Stimulated activated CD4-positive, alpha-beta T cell treated with anti-CD3 and anti-CD28 coated beads, Interleukin-1b, Interleukin-23, amount 100 ng/mL, for 1 hour (primary cell): ENCODE measurements at places on chromosomes 6 and 20.

DNA sequence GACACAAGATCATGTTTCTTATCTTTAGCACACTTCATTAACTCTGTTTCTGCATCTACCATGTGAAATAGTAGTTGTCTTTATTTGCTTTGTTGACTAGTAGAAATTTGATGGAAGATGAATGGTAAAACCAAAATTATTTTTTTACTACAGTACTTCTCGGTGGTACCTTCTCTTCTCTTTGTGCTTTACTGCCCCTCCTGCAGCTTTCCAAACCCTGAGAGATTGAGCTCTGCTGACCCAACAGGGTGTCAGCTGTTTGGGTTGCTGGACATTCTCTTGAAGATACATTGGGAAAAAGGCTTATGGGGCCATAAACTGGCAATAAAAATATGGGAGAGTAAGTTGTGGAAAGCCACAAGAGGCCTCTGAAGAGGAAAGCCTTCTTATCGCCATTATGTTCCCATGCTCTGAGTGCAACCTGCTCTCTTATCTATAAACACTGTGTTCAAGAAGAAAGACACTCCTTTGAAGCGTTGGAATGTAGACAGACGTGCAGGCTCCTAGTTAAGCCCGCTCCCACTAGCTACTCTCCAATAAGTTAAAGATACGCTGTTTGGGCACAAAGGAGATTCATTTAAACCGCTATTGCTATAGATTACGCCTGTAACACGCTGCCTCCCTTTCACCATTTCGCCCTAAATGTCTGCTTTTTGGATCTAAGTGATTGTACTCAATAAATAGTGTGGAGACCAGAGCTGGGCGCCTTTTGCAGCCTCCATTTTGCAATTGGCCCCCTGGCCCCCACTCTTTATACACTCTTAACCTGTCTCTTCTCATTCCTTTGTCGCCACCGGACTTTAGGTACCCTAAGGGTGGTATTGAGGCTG is 60.1 kb upstream of the PRSS16 start:
- no peak for DNase-seq

DNA sequence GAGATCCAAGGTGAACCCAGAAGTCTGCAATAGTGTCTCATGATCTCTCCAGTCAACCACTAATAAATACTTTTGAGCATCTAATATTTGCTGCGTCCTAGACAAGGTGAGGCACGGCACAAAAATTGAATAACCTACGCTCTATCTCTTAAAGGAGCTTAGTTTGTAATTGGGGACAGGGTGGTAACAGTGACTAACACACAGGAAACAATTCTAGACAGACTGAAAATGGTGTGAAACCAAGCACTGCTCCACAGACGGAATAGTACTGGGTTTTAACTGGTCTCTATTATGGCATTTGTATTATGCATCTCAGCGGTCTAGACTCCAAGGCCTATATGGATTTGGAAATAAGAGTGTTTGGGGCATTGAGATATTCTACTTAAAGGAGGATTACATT is 120.1 kb downstream of the CLIC5 start:
- DNase-seq, result no peak

DNA sequence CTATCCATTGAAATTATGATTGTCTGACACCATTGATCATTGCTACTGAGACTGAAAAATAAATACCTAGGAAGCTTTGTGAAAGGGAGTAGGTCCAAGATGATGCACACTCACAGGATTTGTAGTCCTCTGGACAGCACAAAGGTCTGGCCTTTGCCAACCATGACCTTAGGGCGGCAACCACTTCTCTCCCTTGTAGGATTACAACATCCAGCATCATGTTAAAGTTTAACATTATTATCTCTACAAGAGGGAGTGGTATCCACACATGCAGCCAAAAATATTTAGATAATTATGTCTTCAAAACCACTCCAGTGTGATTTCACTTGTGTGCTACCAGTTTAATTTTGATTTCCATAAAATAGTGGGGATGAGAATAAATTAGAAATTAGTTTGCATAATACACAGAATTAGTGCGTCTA is 51.1 kb upstream of the NHSL1 start:
- DNase-seq, result no peak

GRCh38 chr20:1945134-1945618 is 48.7 kb downstream of the PDYN start:
- no peak for DNase-seq

GRCh38 chr6:1144842-1145767 is 166.8 kb upstream of the FOXQ1 start:
- no peak for DNase-seq

DNA sequence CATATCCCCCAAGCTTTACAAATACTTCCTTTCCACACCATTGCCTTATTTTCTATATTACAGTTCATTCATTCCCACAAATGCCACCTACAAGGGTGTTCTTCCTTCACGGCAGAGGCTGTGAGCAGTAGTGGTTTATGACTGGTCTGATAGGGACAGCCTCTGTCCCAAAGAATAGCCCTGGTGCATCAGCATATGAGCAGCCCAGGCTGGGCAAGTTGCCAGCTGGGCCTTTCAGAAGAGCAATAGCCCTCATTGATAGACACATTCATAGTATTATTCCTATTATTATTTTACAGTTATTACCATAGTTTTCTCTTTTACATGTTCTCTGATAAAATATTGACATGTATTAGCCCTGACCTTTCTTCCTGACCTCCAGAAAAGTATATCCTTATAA is 149.9 kb downstream of the MMS22L start:
- DNase-seq, result no peak

DNA sequence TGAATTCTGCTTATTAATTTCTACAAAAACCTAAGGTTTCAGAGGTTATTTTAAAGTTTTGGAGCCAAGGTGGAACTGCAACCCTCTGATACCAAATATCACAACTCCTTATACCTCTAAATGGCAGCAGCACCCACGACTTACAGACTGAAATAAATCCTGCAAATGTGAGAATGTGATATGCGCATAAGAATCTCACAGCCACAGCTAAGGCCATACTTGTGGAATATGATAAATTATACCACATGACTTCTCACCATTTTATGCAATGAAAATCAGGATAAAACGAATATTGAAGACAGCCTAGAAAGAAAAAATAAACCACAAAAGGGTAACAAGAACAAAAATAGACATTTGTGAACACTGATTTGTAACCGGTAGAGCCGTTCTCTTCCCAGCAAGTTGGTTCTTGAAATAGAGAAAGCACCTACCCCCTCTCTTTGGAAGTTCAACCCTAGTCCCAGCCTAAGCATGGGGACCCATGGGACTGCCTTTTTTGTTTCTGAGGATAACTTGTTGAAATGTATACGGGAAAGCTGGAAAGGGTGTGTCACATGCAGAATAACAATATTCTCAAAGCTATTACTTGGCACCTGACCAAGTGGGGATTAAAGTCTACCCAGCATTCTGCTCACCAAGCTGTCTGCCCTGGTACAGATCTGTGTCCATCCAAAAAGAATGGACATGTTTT is 47.1 kb upstream of the MCM9 start:
- DNase-seq, result no peak
